ENCODE measurements at places on chromosomes 5 and 9.

DNA sequence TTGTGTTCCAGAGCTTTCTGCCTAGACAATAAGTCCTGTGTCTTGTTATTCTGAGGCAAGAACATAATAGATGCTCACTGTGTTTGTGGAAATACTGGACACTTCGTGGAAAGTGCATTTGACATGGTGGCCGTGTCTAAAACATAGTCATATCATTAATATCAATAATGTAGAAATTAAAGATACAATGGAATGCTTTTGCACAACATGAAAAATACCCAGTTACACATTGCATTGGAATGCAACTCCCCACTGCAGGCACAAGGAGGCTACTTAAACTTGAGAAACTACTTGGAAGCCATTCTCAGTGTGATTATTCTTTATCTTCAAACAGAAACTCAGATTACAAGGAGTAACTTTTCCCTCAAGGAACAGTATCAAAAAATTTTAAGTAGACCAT lies 145.3 kb upstream of the ZNF462 start:
- peak; percentile 12 for DNase-seq

DNA sequence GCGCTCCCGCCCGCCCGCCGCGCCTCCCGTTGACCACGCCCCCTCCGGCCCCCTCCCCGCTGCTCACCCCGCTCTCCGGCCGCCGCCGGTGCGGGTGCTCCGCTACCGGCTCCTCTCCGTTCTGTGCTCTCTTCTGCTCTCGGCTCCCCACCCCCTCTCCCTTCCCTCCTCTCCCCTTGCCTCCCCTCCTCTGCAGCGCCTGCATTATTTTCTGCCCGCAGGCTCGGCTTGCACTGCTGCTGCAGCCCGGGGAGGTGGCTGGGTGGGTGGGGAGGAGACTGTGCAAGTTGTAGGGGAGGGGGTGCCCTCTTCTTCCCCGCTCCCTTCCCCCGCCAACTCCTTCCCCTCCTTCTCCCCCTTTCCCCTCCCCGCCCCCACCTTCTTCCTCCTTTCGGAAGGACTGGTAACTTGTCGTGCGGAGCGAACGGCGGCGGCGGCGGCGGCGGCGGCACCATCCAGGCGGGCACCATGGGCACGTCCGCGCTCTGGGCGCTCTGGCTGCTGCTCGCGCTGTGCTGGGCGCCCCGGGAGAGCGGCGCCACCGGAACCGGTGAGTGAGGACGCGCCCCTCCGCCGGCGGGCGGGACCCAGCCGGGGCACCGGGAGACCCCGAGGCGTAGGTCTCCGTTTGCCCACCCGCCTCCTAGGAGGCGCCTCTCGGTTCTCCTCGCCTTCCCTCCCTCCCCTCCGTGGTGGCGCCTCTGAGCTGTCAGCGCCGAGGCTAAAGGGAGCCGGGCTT lies at the start of gene VLDLR:
Gene VLDLR (plus strand): TSS at position 66 of the 739 bp plus-strand sequence. CDS start 403 bp downstream, at position 469.
- DNase-seq = no peak

- DNase-seq = no peak
These were observed 255.9 kb upstream of the ST8SIA4 start for GRCh38 chr5:101159006-101159405.

GRCh38 chr5:177552839-177553455 lies 1.4 kb downstream of the FAM193B start:
- DNase-seq = no peak

DNA sequence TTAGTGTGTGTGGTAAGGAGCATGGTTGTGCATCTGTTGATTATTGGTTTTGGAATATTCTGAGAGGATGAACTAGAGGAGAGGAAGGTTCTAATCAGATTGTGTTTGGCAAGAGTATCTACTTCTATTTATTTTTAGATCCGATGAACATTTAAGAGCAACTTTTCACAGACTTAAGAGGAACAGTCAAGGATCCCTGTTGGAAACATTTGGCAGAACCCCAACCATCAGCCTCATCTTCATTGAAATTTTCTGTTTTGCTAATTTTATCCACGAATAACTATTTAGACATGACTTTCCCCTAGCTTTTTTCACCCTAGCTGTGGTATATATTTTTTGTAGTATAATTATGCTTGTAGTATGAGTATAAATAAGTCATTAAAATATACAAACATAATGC lies 868.5 kb downstream of the MAT2B start:
- no peak for DNase-seq

DNA sequence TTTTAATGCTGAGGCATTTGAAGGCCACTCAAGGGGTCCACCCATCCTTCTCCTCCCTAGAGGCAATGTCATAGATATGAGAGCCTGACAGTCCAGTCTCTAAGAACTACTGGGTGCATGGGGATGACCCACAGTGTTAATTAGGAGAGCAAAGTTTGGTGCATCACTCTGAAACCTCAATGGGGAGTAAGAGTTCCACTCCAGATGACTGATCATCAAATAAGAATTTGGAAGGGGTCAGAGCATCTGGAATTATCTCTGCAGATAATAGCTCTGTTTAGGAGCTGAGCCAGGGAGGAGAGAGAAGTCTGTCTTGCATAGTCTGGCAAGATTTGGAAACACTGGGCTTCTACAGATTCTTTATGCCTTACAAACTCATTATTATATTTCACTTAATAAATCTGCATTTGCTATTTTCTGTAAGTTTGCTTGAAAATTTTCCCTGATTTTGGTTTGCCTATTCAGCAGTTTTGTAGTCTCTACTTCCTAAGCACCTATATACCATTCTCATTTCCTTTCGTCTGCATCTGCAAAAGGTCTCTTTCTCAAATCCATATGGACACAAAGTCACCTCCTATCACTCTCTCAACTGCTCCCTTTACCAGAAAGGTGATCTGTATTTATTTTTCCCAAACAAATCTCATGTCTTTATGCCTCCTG lies 27.7 kb downstream of the FGF10 start:
- no peak for DNase-seq

DNA sequence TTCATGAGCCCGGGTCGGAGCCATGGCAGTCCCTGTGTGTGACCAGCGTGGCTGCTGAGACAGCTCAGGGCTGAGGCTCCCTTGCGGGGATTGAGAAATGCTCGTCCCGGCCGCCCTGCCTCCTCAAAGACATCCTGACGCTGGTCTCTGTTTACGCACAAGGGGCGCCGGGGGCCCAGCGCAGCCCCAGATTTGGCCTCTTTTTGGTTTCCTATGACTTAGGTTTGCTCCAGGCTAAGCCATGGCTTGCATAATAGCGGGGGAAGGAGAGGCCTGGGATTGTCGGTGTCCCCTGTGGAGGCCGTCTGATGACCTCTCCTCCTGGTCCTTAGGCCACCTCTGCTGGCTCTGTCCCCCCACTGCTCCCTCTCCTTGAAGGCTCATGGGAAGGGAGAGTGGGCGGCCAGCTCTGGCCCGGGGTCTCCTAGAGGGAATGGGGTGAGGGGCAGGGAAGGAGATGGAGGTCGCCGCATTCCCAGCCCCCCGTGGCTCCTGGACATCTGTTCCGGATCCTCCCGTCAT lies 3.5 kb downstream of the LAMC3 start:
- no peak for DNase-seq

GRCh38 chr5:129177451-129177850 lies 82.9 kb downstream of the ISOC1 start:
- no peak for DNase-seq

- no peak for DNase-seq
These were observed 68.4 kb downstream of the PPARGC1B start for GRCh38 chr5:149798466-149798865.

- DNase-seq = no peak
These were observed 62.8 kb downstream of the CDKN2A start for GRCh38 chr9:21931428-21931827.

- no peak for DNase-seq
These were observed 15.9 kb upstream of the ABLIM3 start for GRCh38 chr5:149125386-149125891.

DNA sequence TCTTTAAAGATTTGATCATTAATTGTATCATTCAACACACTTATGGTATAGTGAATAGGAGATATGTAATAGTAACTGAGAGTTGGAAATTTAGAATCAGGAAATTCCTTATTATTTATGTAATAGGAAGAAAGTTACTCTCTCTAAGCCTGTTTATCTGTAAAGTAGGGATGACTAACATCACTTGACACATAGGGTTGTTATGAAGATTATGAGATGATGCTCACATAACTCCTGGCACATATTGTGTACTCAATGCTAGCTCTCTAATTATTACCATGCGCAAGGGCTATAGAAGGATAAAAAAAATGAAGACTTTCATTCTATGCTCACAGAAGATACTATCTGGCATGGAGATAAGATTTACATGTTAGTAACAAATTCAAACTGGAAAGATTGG lies 149.9 kb downstream of the ISOC1 start:
- no peak for DNase-seq

GRCh38 chr9:385818-386398 lies 171.2 kb downstream of the DOCK8 start:
- peak; percentile 25 for DNase-seq

- DNase-seq = no peak
These were observed 154.3 kb downstream of the C5orf15 start for GRCh38 chr5:133814152-133814551.

GRCh38 chr5:2403296-2403695 lies 348.2 kb downstream of the IRX2 start:
- no peak for DNase-seq

DNA sequence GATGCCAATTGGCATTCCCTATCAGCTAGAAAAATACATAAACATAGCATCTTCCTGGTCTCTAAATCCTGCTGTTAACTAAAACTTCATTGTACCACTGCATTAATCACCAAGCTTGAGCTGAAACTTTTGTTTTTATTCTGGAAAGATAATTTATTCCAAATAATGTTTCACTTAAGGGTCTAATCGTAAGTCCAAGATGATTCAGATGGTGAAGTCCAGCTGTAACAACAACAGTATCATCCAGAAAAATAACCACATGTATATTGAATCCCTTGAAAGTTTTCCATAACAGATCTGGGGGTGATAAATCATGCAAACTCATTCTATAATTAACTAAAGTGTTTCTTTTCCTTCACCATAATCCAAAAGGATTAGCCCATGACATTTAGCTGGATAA lies 23.9 kb downstream of the RORB start:
- peak; percentile 5 for DNase-seq

GRCh38 chr5:132363431-132364112 lies 5.9 kb upstream of the SLC22A5 start:
- peak; percentile 62 for DNase-seq

- DNase-seq = no peak
These were observed 25.6 kb downstream of the RASGRF2 start for GRCh38 chr5:80985600-80986228.

DNA sequence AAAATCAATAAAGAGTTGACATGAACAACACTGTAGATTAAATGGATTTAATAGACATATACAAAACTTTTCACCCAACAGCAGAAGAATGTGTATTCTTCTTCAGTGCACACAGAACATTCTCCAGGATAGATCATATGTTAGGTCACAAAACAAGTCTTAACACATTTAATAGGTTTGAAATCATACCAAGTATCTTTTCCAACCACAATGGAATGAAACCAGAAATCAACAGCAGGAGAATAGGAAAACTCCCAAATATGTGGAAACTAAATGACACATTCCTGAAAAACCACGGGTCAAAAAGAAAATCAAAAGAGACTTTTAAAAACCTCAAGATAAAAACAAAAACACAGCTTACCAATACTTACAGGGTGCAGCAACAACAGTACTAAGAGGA lies 790.1 kb upstream of the ZNF608 start:
- peak; percentile 28 for DNase-seq

- DNase-seq = no peak
These were observed 27.0 kb downstream of the OSMR start for GRCh38 chr5:38872826-38873225.
